Thymus (tissue), 14 donors: ENCODE measurements at places on chromosomes 5 and 9. TPM values are rescaled to one million over a fixed set of nuclear protein-coding genes. Genes with fewer than 3 reads are reported as not detected.

ENTREP1 gene
- 4.1 TPM for total RNA-seq

PCDHB11 gene
- total RNA-seq = 0.24 TPM

ZBTB34 gene
- 7.9 TPM for total RNA-seq

STRBP gene
- total RNA-seq = 48.4 TPM

CEL gene
- 0.76 TPM for total RNA-seq

PLAC8L1 gene
- total RNA-seq = 0.24 TPM

CDKN2B-AS1 gene
- total RNA-seq = 0.61 TPM

NUTM2G gene
- total RNA-seq = not detected

DNAJC18 gene
- total RNA-seq = 4.3 TPM
